ENCODE measurements at places on chromosomes 3 and 15. TPM values are rescaled to one million over a fixed set of nuclear protein-coding genes. Genes with fewer than 3 reads are reported as not detected.

DLEC1 gene
- 0.06 TPM for polyA plus RNA-seq

SLC28A2 gene
- polyA plus RNA-seq, result not detected

CYP11A1 gene
- polyA plus RNA-seq, result 0.14 TPM

SNTN gene
- not detected for polyA plus RNA-seq

NRROS gene
- polyA plus RNA-seq, result 0.11 TPM

DISP2 gene
- 0.36 TPM for polyA plus RNA-seq

LRRC31 gene
- not detected for polyA plus RNA-seq

FMN1 gene
- polyA plus RNA-seq, result 3.7 TPM

DET1 gene
- polyA plus RNA-seq, result 7.7 TPM

CASR gene
- polyA plus RNA-seq, result not detected

ACKR2 gene
- not detected for polyA plus RNA-seq

MLF1 gene
- 10.1 TPM for polyA plus RNA-seq

SLC26A6 gene
- polyA plus RNA-seq, result 22.2 TPM

KLF15 gene
- 0.53 TPM for polyA plus RNA-seq

TM4SF4 gene
- polyA plus RNA-seq, result 0.29 TPM

RBP2 gene
- polyA plus RNA-seq, result not detected

TMA7 gene
- 316 TPM for polyA plus RNA-seq

ZNF445 gene
- polyA plus RNA-seq, result 5.1 TPM

CCR3 gene
- polyA plus RNA-seq, result not detected

CP gene
- polyA plus RNA-seq, result 0.10 TPM

ACTRT3 gene
- 2.5 TPM for polyA plus RNA-seq

SCAANT1 gene
- not detected for polyA plus RNA-seq

CDC25A gene
- 2.1 TPM for polyA plus RNA-seq

ATP10A gene
- polyA plus RNA-seq, result 3.9 TPM

SPINK8 gene
- not detected for polyA plus RNA-seq

SAMMSON gene
- not detected for polyA plus RNA-seq

IFRD2 gene
- polyA plus RNA-seq, result 19.3 TPM

TGM4 gene
- polyA plus RNA-seq, result 0.12 TPM

GOLIM4 gene
- polyA plus RNA-seq, result 27.9 TPM
